ENCODE measurements at places on chromosomes 1 and 21.

GRCh38 chr1:4160181-4160580, 260.1 kb upstream of the C1orf174 start:
- no peak for DNase-seq

DNA sequence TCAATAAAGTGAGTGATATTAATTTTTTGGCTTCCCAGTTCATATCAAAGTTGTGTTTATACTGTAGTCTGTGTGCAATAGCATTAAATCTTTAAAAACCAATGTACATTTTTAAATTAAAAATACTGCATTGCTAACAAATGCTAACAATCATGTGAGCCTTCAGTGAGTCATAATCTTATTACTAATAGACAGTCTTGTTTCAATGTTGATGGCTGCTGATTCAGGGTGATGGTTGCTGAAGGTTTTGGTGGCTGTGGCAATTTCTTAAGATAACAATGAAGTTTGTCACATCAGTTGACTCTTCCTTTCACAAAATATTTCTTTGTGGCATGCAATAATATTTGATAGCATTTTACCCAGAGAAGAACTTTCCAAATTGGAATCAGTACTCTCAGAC, 109.0 kb downstream of the ZMYM4 start:
- no peak for DNase-seq

DNA sequence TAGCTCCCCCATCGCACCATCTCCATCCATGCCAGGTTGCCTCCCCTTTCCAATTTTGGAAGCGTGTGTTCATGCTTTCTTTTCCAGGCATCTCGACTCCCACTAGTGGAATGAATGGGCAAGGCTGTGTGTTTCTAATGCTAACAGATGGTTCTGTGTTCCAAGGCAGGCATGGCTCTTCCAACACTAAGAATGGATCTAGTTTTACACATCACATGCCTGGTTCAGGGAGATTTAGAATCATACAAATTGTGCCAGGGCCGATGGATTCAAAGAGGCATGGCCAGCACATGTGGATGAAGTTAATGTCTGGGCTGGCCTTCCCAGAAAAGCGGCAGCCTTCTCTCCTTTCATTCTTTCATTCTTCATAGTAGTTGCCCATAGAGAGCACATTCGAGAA, 438.7 kb downstream of the PRDM2 start:
- no peak for DNase-seq

- no peak for DNase-seq
Observed at GRCh38 chr1:10195570-10195969, 14.8 kb upstream of the KIF1B start.

DNA sequence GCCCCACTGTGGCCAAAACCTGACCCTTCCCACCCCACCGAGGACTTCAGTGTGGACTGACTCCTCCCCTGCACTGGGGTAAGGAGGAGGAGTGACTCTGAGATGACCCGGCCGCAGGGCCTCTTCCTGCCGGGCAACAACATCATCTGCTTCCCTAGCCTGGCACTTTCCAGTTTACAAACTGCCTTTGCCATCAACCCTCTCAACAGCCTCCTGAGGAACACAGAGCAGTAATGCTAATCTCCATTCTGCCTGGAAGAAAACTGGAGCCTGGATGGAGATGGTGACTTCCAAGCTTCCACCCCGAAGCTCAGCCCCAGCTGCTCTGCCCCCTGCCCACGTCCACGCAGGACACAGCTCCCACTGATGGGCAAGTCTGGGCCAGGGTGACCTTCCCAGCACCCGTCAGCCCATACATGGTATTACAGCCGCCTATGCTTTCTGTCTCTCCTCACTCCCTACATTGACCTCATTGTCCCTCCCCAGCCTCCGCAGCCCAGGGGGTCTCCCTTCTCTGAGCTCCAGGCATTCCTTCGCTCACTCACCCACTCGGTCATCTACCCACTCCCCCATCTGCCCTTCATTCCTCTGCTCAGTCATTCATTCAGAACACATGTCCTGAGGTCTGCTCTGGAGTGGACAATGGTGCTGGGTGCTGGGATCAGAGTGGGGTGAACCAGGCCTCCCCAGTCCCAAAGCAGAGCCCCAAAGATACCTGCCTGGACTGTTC, 34.2 kb downstream of the RAP1GAP start:
- no peak for DNase-seq

GRCh38 chr1:95790136-95790535, 556.1 kb downstream of the RWDD3 start:
- no peak for DNase-seq

GRCh38 chr1:171869097-171869496, 27.8 kb downstream of the DNM3 start:
- no peak for DNase-seq

DNA sequence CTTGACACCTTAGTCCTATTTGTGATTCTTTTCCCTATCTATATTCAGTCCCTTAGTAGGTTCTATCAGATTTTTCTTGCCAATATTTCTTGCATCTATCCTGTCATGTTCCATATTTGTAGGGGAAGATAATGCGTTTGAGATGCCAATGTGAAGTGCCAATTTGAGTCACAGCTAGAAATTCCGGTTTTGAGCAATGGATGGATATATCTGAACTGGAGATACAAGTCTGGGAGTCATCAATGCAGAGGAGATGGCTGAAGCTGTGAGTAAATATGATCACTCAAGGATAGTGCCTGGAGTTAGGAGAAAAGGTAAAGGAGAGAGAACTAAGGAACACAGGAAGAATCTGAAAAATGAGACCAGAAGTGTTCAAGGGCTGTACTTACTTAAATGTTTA, 93.8 kb downstream of the COQ8A start:
- no peak for DNase-seq

GRCh38 chr1:10065344-10065685, 32.6 kb downstream of the UBE4B start:
- no peak for DNase-seq

Measured in urinary bladder (tissue), 4 donors.